ENCODE measurements at places on chromosomes 2 and 18.

DNA sequence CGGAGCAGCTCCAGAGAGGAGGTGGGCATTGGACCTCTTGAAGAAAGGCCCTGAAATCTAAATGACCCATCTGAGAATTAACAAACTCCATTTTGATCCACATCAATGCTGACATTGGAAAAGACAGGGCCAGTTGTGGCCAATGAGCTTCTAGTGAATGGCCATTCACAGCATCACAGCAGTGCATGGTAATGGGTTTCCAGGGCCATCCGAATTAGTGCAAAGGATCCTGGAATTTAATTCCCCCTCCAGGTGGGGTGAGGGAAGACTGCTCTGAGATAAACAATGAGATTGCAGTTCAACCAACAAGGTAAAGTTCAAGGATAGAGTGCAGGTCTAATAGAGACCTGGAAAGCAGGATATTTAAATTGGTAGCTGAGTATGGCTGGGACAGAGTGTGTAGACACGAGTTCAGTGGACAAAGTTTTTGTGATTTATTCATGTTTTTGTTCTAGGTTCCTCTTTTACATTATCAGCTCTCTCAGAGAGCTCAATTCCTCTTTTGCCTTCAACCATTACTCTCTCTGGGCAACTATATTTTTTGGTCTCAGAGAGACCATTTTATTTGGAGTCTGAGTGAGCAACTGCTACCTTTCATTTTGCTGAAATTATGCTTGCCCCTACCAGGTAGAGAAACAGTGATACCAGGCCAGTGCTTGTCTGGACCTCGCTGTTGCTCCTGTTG lies 5.0 kb downstream of the TACR1 start:
- no peak for DNase-seq

GRCh38 chr2:26754972-26755670 lies 9.0 kb upstream of the SLC35F6 start:
- no peak for DNase-seq

DNA sequence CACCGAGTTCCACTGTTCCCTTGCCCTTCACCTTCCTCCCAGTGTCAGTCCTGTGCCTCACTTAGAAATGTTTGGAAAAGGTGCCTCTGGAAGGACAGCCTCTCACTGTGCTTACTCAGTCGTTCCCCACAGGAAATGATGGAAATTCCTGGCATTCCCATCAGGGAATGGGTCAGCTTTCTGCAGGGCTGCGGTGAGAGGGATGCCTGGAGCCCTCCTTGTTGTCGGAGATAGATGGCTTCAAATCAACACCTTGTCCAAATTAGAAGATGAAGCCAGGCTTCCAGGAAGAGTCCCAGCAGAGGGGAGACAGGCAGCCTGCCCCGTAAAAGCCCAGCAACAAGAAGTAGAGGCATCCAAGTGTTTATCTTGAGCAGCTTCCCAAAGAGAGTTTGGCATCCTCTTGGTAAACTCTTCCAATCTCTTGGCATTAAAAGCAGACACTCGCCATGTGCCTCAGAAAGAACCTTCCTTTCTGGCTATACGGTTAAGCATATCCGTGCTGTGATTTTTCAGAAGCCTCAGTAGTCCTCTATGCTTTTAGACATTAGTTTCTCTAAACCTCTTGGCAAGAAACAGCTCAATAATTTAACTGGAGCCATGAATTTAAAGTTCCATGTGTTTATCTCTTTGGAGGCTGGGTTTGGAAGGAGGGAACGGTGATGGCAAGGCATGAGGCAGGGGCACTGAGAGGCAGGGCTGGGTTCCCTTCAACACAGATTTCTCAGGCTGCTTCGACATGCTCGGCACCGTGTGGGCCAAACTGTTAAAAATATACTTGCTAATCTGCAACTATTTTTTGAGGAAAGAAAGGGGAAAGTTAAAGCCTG lies 25.1 kb downstream of the COLEC12 start:
- DNase-seq, result no peak

DNA sequence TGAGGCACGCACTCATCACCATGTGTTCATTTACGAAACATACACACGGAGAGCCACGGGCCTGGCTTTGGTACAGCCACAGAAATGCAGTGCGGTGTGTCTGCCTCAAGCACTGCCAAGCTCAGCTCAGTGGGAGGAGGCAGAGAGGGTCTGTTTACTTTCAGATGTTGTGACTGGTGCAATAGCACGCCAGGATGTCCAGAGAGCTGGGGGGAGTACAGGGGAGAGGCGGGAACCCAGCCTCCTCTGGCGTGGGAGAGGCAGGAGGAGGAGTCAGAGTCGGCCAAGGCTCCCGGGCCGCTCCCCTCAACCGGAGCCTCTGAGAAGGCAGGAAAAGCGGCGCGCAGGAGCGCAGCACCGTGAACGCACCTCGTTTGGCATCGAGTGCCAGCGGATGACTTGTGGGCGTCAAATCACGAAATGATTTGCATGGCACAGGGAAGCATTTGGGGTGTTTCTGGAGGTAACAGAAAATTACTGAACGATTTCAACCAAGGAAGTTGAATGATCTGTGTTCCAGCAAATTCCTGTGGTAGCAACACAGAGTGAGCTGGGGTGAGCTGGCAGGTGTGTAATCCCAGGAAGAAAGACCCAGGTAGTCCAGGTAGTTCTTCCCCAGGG lies 143.0 kb downstream of the ZNF516 start:
- no peak for DNase-seq

DNA sequence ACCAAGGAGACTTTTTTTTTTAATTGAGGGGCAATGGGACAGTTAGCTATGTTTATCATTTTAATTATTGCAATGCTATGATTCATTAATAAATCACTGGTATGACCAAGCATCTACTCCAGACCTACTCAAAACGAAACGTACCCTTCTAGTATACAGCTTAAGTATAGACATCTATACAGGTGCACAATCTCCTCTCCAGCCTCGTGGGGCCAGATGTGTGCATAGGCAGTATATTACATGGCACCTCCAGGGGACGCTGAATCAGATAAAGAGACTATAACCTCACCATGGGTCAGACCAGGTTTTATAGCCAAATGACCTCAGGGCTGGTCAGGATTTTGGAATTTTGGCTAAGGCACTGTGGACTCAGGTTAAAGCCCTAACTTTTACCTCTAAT lies 86.6 kb downstream of the SS18 start:
- DNase-seq, result no peak

DNA sequence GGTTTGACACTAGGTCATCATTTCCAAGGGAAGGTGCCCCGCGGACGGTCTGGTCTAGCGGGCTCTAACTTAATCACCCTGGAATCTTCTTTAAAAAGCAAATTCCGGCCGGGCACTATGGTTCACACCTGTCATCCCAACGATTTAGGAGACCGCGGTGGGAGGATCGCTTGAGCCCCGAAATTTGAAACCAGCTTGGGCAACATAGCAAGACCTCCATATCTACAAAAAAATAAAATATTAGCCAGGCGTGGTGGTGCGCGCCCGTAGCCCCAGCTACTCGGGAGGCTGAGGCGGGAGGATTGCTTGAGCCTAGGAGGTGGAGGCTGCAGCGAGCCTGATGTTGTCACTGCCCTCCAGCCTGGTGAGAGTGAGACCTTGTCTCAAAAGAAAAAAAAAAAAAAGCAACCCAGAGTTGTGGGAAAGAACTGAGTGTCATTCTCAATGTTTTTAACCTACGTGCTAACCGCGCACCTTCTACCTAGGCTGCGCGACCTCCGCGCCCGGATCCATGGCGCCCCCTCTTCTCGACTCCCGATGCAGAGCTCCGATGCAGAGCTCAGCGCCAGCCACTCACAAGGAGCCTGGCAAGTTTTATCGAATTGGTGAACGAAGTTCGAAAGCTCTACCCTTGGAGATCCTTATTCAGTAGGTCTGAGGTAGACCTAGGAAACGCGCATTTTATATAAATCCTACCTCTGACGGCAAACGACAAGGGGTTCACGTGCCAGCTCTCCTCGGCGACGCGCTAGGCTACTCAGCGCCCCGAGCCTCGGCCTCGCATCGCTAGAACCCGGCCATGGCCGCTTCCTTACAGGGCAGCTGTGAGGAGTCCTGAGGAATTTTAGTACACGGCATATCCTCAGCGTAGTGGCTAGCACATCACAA lies 888 bp upstream of the TWSG1 start:
- DNase-seq, result no peak

- DNase-seq, result no peak
These were observed 10.7 kb upstream of the CCDC88A start for GRCh38 chr2:55430211-55430975.
